Ureter (tissue), 1 donor: ENCODE measurements at places on chromosomes 16 and 17. TPM values are rescaled to one million over a fixed set of nuclear protein-coding genes. Genes with fewer than 3 reads are reported as not detected.

Gene PIGW
- 17.2 TPM for total RNA-seq

Gene NECAB2
- not detected for total RNA-seq

Gene NDEL1
- 84.5 TPM for total RNA-seq

Gene MAPK8IP3
- 112 TPM for total RNA-seq

Gene GAS7
- 31.2 TPM for total RNA-seq

Gene CLEC19A
- total RNA-seq, result not detected

Gene PRAC1
- not detected for total RNA-seq

Gene KRTAP3-1
- not detected for total RNA-seq

Gene FSCN2
- total RNA-seq, result 4.2 TPM

- DNase-seq, result no peak
Measured at GRCh38 chr16:27723711-27724481, 174.0 kb downstream of the KATNIP start.

- DNase-seq, result no peak
Measured at GRCh38 chr17:5210091-5210490, 18.4 kb upstream of the ZNF594 start.

GRCh38 chr17:44894642-44895041 is 4.6 kb downstream of the EFTUD2 start:
- no peak for DNase-seq

DNA sequence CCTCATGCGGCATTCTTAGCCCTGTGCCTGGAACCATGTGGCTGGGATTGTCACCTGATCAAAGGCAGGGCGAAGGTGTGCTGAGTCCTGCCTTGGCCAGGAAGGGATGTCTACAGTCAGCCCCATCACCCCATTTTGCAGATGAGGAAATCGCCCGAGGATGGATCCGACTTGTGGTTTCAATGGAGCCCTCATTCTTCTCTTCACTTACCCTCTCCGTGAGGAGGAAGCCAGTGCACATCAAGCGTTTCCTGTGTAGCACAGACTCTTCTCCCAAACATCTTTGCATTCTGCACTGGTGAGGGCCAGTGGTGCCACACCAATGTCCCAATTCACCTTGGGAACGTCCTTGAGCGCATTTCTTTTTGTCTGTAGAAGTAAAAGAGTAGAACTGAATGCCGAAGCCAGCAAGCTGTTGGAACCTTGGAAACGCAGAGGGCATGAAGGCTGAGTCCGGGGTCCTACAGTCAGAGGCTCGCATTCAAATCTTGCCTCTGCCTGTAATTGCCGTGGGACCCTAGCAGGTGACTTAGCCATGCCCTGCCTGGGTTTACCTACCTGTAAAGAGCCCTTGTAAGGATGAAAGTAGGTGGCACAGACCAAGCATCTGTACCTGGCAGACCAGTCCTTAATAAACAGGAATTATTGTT is 85.4 kb downstream of the IRF8 start:
- DNase-seq, result no peak

- no peak for DNase-seq
Measured at GRCh38 chr17:13542636-13543035, 59.1 kb downstream of the HS3ST3A1 start.

DNA sequence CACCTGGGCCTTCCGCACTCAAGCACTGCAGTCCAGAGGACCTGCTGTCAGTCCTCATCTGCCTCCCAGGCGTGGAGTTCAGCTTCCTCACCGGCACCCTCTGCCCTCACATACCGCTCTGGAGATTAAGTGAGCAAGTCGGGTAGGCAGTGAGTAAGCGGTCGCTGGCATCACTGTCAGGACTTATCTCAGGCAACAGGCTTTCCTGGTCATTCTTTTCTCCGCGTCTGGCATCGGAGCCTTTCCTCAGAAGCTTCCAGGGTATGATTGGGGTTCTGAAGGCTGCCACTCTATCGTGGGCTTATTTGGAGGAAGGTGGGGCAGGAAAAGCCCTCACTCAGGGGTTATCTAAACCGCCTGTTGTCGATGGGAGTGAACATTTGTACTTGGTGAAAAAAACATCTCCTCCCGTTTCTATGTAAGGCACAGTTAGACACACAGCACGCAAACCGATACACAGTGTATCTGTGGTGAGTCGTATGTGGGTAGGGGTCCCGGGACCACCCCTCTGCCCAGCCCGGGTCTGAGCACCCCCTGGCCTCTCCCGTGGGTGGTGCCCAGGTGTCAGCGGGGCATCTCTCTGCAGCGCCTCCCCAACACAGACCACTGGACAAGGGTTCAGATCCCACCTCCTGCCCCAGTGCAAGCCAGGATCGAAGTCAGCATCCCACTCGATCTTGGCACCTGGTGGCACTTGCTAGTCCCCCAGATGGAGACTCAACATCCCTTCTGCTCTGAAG is 92.5 kb upstream of the PLCG2 start:
- no peak for DNase-seq

GRCh38 chr17:35900280-35900679 is 20.1 kb upstream of the CCL5 start:
- no peak for DNase-seq

DNA sequence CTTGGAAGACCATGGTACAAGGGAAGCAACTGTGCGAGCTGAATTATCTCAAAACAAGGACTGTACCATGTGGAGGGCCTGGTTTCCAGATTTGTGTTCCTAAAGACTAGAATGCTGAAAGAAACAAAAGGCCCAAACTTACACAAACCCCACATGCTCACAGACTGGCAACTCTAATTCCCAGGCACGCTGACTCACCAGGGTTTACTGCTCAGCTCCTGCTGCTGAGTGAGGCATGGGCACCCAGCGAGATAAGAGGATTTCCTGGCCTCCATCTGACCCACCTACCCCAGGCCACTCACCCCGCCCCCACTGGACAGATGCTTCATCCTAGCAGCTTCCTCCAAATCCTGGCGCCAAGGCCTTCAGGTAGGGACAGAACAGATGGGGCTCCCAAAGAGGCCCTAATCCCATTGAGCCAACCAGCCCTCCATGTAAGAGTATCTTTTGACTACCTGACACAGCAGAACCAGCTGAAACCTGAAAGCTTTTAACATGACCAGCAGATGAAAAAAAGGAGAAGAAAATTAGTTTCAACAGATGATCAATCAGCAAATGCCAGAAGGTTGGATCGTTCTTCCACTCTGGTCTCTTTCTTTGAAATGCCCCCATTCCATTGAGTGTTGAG is 33.9 kb downstream of the DCUN1D3 start:
- peak; percentile 60 for DNase-seq

GRCh38 chr16:81601601-81602255 is 157.1 kb downstream of the CMIP start:
- no peak for DNase-seq

DNA sequence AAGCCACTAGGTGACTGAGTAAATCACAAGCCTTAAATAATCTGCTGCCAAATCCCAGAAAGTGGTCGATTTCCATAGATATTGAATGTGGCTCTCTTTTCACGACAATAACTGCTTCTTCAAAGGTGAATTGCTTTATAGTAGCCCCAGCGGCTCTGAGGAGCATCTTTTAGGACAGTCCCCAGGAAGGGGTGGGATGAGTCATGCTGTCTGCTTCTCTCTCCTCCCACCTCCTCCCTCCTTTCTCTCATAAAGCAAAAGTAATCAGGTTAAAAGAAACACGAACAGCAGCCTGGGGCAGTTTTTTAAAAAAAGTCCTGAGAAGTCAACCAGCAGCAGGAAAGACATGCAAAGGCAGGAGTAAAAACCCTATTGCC is 1.8 kb downstream of the KIAA0513 start:
- no peak for DNase-seq

- DNase-seq, result no peak
Measured at GRCh38 chr17:50837980-50838954, 2.9 kb downstream of the WFIKKN2 start.

DNA sequence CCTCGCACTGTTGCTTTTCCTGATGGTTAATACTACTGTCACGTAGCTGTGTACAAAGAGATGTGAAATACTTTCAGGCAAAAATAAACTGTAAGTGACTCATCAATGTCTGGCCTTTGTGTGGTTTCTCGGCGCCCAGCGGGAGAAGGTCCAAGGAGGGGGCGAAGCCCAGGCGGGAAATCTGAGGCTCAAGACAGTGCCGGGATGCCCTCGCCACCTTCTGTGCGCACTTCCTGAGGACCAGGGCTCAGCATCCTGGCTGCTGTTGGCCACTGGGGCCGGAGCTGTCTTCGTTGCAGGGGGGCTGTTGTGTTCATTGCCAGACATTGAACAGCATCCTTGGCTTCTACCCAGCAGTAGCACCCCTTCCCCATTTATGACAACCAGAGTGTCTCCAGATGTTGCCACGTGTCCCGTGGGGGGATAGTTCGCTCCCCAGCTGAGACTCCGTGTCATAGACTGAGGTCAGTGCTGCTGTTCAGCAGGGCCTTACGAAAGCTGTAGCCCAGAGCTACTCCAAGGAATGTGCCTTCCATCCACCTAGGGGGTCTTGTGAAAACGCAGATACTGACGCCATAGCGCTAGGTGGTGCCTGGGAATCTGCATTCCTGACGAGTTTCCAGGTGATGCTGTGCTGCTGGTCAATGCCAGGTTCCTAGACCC is 67.3 kb upstream of the PLCG2 start:
- DNase-seq, result no peak

GRCh38 chr16:10694830-10695229 is at the start of gene TEKT5:
Gene TEKT5, minus strand, starts transcription at chr16:10694930. Its CDS starts 57 bp downstream, at chr16:10694873.
- no peak for DNase-seq

DNA sequence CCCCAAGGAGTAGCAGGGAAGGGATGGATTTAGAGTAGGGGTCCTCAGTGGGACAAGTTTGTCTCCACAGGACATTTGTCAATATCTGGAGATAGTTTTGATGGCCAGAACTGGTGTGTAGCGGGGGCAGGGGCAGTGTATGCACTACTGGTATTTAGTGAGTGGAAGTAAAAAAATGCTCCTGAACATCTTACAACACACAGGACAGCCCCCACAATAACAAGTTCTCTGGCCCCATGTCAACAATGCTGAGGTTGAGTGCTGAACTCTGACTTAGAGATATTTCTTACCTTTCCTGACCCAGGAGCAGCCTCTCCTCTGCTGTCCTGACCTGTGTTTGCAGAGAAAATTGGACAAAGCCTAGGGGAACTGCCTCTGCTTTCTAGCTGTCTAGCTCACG is 365.8 kb downstream of the HAPSTR1 start:
- no peak for DNase-seq

DNA sequence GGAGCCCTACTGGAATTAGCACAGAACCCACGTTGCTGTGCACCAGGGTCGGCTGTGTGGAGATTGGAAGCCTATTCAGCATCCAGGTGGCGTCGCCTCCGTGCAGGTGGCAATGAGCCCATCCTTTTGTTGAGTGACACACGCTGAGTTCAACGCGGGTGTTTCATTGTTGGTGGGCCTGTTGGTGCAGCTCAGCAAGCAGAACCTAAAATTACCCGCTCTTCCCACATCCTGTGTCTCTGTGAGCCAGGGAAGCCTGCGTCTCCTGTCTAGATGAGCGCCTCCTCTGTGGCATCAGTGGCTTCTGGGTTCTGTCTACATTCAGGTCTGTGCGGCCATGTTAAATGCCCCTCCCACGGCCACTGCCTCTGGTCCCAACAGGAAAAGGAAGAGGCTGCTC is 14.5 kb downstream of the CD2BP2 start:
- DNase-seq, result peak; percentile 31

- DNase-seq, result no peak
Measured at GRCh38 chr16:24971718-24972117, 43.5 kb downstream of the ARHGAP17 start.

DNA sequence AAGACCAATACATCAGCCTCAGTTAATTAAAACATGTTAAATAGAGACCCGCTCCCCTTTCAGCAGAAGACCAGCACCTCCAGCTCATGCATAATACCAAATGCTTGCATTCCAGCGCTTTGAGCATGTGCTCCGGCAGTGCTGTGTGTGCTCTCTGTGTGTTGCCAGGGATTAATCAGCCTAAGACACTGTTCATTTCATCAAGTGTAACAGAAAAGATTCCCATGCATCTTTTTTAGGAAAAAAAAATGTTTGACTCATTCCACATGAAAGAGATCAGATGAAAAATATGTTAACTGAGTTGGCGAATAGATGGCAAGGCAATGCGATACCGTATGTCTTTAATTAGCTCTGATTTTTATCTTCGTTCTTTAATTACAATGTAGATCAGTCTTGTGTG is 187.6 kb downstream of the RPTOR start:
- no peak for DNase-seq

- no peak for DNase-seq
Measured at GRCh38 chr17:3669085-3669347, 404 bp downstream of the EMC6 start.

DNA sequence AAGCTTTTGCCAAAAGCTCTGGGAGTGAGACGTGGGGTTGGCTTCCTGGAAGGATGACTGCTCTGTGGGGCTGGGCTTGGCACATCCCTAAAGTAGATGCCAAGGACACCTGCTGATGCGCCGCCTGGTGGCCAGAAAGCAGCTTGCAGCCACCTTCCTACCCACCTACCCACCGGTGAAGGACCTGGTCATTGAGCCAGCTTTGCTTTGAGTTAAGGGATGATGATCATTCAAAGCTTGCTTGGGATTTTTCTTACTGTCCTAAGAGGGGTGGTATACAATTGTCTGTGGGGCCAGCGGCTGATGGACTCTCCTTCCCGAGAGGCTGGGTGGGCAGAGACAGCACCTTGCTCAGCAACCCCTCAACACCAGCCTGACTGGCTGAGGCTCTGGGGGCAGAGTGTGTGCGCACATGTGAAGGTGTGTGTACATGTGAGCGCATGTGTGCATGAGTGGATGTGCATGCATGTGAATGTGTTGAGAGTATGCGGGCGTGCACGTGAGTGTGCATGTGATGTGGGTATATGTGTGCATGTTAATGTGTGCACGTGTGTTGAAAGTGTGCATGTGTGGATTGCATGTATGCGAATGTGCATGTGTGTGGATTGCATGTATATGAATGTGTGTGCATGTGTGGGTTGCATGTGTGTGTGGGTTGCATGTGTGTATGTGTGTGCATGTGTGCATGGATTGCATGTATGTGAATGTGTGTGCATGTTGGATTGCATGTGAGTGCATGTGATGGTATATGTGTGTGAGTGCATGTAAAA is 18.6 kb downstream of the C1QTNF1 start:
- DNase-seq, result no peak

GRCh38 chr17:77491921-77492445 is 351.2 kb downstream of the SEC14L1 start:
- DNase-seq, result no peak
